Fibroblast of skin of back (primary cell): ENCODE measurements at places on chromosomes 4 and X.

DNA sequence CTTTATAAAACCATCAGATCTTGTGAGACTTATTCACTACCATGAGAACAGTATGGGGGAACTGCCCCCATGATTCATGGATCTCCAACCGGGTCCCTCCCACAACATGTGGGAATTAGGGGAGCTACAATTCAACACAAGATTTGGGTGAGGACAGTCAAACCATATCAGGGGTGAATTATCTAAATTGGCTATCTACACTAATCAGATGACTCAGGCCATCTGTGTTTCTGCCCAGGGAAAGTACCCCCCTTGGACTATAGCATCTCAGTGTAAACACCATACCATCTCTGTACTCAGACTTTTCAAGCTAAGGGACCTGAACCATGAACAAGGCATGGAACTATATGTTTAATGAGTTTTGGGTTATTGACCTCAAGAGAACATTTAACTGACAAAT, 76.8 kb downstream of the LNX1 start:
- DNase-seq: no peak

DNA sequence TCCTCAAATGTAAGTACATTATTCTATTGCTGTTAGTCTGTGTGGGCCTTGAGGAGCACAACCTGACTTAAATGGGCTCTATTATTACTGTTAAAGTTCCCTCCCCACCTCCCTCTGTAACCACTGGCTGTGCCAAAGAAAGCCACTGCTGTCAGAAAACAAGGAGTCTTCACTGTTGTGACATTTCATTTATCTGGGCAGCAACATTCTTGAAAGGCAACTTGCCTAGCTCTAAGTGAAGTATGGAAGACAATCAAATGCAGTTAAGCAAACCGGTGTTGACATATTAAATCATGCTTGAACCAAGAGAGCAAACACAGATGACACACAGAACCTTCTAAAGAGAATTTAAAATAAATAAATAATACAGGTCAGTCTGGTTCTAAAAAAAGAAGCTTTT, 81.0 kb downstream of the EPHA5 start:
- DNase-seq: no peak

DNA sequence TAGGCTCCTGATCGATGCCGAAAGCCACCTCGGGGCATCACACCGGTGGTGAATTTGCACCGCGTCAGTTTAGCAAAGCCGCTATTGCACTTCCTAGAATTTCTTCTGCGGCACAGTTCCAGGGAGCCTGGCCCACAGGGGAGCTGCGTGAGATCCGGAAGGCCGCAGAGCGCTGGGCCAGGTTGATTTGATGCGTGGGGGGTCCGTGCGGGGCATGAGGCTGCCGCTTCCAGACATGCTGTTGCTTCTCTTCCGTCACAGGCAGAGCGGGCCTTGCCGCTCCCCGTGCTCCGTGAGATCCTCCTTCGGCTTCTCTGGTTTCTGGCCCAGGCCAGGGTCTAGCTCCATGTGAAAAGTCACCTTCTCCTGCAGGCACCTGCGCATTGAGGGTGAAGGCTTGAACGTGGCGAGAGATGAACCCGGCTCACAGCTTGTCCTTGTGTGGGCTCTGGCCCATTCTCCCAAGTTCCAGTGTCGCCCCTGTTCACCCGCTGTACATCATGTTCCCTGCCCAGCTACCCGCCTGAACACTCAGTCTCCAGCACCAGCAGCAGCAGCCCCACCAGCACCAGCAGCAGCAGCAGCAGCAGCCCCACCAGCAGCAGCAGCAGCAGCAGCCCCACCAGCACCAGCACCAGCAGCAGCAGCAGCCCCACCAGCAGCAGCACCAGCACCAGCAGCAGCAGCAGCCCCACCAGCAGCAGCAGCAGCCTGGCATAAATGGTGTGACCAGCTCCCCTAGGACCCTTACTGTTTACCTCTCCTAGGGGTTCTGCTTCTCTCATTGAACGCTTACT, 131.2 kb downstream of the TRIML1 start:
- DNase-seq: no peak

- DNase-seq: no peak
Measured at GRCh38 chrX:149284616-149285015, 220.5 kb downstream of the IDS start.

DNA sequence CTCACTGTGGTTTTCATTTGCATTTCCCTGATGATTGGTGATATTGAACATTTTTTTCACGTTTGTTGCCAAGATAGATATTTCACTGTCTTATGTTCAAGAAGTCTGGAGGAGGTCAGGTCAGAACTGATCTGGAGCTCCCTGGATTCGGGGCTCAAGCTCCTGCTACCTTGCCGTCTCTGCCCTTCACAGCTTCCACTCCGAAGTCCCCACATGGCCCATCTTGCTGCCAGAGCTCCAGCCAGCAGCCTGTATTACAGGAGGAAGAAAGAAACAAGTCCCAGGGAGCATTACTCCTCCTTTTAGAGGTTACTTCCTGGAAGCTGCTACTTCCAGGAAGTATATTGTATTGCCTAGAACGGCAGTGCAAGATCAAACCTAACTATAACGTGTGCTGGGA, 17.9 kb upstream of the CDKN2AIP start:
- DNase-seq: no peak

DNA sequence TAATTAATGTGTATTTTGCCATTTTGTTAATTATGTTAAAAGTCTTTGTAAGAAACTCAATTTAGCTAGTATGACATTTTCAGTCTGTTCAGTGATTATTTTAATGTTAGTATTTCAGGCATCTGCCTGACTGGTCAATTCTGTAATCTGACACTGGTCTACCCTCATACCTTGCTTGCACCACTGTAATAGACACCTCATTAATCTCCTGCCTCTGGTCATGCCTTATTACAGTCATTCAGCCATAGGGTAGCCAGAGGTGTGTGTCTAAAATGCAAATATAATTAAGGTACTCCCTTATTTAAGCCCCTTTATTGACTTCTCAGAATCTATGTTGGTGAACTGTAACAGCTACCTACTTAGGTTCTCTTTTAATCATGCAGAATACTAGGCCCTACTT, 861.1 kb upstream of the IGFBP7 start:
- no peak for DNase-seq

DNA sequence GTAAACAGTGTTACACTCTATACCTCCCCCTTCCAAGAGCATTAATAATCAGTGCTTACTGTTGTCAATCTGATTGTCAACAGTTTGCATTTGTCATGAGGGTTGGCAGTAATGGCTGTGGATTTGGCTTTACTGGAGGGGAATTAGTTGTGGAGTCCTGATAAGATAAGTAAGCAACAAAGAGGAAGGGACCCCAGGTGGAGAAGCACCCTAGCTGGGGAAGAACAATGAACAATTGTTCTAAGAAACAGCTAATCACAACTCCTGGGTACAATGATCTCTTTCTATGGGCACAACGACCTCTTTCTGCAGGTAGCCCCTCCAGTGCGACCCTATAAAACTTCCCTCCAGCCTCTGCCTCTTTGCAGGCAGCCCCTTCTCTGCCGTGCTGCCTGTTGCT, 53.2 kb upstream of the CDKN2AIP start:
- no peak for DNase-seq

DNA sequence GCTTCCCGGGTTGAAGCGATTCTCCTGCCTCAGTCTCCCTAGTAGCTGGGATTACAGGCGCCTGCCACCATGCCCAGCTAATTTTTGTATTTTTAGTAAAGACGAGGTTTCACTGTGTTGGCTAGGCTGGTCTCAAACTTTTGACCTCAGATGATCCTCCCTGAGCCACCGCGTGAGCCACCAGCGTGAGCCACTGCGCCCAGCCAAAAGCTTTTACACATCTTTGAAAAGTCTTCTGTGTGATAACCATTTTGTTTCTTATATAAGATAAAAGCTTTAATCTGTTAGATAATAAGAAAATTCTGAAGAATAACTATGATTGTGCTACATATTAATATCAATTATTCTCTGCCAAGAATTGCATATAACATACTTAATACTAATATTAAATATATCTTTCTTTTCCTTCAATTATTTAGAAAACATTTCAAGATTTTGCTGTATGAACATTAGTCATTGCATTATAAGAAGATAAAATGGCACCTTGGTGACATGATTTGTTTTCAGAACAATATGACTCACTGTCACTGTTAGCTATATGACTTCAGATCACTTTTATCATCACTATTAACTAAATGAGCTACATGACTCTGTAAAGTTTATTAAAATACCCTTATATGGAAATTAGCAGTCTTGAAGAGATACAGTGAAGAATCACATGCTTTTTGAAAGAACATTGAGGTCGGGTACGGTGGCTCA, 33.4 kb downstream of the RUFY3 start:
- peak; percentile 20 for DNase-seq

GRCh38 chr4:105210916-105211315, 64.2 kb downstream of the TET2 start:
- DNase-seq: no peak
